Activated naive CD4-positive, alpha-beta T cell treated with Interleukin-2 at 50 U/mL for 16 hours (primary cell): ENCODE measurements at places on chromosomes 5 and 9.

GRCh38 chr5:8239646-8240045, 370.7 kb downstream of the MTRR start:
- no peak for DNase-seq

- no peak for DNase-seq
These were observed 40.5 kb upstream of the RPL26L1 start for GRCh38 chr5:172918421-172919371.

- no peak for DNase-seq
These were observed 206.2 kb downstream of the DCP2 start for GRCh38 chr5:113182658-113183344.

DNA sequence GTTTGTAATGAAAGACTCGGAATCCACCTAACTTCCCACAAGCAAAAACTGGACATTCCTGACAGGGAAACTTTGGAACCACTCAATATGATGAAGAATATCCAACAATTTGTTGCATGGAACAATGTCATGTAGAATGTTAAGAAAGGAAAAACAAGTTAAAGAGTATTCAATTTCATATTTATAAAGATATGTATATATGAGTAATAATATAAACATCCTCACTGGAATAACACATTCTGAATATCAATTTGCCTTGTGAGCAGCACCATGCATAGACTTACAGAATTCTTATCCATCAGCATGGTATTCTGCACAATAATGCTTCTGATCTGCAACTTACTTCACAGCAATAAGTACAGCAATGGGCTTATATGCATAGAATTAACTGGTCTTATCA, 650.3 kb downstream of the SEMA5A start:
- no peak for DNase-seq

DNA sequence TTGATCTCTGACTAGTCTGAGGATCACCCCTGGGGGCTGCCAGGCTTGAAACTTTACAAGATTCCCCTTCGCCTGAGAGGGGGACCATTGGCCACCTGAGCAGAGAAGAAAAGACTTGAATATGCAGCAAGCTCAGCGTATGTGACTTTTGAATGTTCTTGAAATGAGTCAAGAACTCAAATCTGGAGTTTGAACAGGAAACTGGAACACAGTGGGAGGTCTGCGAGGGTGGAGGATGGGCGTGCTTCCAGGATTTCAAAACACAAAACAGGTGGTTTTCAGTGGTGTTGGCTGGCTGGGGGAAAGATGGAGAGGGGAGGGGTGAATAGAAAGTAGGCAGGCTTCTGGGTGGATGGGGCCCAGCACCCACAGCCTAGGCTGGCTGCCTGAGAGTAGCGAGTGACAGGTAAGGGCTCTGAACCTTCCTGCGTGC, 40.6 kb downstream of the TMEM174 start:
- peak; percentile 43 for DNase-seq

GRCh38 chr5:80739057-80739456, 84.3 kb upstream of the DHFR start:
- DNase-seq, result no peak

DNA sequence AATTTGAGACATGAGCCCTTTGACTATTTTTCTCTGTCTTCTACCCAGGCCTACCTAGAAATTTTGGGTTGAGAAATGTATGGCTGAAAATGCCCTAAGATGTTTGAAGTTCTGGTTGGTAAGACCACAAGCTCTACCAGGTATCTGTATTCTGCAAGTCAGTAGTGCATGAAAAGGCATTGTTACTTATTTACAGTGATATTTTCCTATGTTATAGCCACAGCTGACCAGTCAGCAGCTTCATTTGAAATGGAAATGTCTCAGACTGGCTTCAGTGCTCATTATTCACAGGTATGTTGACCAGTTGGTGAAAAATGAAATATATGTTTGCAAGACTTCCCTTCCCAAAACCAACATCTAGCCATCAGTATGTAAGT, 91.9 kb upstream of the ITGA2 start:
- no peak for DNase-seq

- DNase-seq, result no peak
These were observed 13.6 kb downstream of the LRRC8A start for GRCh38 chr9:128895556-128895955.

- no peak for DNase-seq
These were observed 457.7 kb downstream of the EFNA5 start for GRCh38 chr5:107213025-107213424.

GRCh38 chr9:126986506-126986951, 71.9 kb downstream of the RALGPS1 start:
- peak; percentile 24 for DNase-seq

DNA sequence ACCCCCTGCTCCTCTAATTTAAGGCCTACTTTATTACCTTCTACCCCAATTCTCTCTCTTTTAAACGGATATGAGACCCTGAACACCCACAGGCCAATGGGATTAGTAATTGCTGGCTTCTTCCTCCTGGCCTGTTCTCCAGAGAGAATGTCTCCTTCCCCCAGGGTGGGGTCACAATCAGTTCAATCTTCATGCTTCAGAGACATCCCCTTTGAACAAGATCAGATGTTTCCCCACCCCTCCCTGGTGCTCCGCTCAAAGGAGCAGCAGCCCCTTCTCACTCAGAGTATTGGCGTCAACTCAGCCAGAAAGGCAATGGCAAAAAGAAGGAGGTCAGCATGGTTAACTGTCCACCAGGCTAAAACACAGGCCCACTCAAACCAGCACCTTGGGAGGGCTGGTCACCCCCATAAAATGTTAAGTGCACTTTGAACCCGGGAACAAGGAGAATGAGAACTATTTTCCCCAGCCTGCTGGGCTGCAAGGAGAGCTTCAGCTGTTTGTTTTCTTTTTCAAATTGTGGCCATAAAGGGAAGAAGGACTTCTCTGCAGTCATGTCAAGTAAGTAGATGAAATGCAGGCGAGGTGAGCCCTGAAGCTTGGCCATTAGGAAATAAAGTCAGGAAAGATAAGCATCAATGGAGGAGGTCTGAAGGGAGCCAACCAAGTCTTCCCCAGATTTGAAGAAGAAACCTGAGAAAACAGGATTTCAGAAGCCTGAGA, 20.1 kb downstream of the LHFPL2 start:
- DNase-seq, result no peak

GRCh38 chr5:138967791-138968448, 92.8 kb upstream of the LRRTM2 start:
- no peak for DNase-seq

GRCh38 chr5:167259806-167260205, 1031.6 kb upstream of the WWC1 start:
- DNase-seq, result no peak

- no peak for DNase-seq
These were observed 24.9 kb downstream of the VAV2 start for GRCh38 chr9:133967024-133967741.

- no peak for DNase-seq
These were observed 51.2 kb upstream of the FSTL4 start for GRCh38 chr5:133663397-133664054.

DNA sequence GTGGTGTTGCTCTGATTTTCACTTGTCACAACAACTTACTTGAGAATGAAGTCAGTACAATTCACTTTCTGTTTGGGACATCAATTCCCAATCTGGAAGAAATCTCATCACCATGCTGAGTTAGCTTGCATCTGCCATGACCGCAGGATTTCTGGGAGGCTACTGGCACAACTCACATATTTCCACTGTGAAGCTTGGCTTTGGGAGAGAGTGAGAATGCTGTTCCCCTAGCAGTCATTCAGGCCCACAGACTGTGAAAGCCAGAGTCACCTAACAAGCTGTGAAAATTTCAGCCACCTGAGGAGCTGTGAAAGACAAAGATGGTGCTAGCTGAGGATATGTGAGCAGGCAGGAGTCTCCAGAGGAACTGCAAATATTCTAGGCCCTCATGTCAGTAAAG, 365.2 kb upstream of the TUSC1 start:
- DNase-seq, result no peak

- DNase-seq, result no peak
These were observed 184.4 kb upstream of the SLC12A2 start for GRCh38 chr5:127899214-127899610.

- no peak for DNase-seq
These were observed 288.6 kb downstream of the CDH9 start for GRCh38 chr5:26749829-26750228.

GRCh38 chr5:67014957-67015400, 181.6 kb downstream of the CD180 start:
- no peak for DNase-seq

GRCh38 chr9:18208166-18209059, 265.5 kb upstream of the ADAMTSL1 start:
- DNase-seq, result no peak

DNA sequence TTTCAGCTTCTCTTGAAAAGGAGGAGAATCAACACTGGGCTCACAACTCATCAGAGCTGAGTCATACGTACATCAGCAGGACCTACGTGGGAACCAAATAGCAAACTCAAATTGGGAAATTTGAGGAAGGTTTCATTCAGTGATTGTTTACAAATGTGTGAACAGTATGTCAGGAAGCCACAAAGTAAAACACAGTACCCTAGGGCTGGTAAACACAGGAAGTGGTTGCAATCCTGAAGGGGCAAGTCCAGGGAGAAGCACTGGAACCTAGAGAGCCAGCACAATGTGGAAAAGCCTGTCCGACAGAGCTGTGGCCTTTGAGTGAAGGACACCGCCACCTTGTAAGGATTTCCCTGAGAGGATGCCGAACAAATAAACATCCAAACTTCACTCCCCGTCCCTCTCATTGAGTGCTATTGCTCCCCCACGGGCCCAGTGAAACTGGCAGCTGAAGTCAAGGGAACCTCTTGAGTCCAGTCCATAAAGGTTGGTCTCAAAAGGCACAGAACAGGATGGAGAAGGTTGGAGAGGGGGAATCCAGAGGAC, 26.7 kb upstream of the RICTOR start:
- no peak for DNase-seq

DNA sequence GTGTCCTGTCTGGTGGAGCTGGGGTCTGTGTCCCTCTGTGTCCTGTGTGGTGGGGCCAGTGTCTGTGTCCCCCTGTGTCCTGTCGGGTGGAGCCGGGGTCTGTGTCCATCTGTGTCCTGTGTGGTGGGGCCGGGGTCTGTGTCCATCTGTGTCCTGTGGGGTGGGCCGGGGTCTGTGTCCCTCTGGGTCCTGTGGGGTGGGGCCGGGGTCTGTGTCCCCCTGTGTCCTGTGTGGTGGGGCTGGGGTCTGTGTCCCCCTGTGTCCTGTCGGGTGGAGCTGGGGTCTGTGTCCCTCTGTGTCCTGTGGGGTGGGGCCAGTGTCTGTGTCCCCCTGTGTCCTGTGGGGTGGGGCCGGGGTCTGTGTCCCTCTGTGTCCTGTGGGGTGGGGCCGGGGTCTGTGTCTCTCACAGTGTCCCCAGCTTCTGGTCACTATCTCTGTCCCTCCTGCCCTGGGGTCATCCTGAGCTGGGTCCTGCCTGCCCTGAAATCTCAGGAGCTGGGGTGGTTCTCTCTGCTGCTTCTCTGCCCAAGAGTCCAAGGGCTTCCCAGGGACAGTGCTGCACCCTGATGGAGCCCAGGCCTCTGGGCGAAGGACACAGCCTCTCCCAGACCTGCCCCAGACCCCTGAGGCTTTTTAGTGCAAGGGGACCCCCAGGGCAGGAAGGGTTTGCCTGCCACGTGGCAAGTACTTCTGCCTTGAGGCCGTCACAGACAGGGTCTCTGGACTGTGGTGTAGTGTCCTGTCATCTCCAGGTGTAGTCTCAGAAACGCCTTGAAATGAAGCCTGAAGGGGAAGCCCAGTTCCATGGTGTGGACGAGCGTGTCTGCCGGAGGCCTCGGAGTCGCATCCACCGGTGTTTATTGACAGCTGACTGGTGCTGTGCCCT, 131.3 kb downstream of the RXRA start:
- DNase-seq, result no peak

DNA sequence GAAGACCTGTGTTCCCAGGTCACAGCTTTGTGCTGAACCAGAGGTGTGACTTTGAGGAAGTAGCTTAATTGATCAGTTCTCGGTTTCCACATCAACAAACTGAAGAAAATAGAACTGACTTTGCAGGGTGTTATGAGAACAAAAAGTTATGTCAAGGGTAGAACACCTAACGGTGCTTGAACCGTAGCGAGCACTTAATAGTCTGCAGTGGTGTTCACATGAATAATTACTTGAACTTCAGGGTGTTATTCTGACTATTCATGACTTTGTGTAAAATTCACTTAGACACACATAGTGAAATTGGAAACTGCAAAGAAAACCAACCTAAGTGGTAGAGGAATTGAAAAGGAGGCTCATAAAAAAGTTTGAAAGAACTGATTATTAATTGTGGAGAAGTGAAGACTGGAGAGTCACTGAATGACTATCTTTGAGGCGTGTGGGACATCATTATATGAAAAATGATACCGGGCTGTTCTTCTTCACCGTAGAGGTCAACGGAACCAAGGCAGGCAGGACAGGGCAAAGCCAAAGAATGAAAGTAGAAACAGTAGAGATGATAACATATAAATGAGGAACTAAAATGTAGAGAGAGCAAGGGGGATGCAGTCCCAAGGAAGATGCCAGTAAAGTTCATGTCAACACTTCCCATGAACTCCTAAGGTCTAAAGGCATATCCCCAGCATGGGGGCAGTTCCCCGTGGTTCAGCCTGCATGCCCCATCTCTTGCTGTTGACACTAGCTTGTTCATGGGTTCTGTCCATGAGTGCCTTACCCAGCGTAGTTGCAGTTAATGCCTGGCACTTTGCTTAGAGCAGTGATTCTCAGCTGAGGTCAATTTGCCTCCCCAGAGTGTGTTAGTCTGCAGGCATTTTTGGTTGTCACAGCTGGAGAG, 118.7 kb downstream of the ZNF462 start:
- no peak for DNase-seq

DNA sequence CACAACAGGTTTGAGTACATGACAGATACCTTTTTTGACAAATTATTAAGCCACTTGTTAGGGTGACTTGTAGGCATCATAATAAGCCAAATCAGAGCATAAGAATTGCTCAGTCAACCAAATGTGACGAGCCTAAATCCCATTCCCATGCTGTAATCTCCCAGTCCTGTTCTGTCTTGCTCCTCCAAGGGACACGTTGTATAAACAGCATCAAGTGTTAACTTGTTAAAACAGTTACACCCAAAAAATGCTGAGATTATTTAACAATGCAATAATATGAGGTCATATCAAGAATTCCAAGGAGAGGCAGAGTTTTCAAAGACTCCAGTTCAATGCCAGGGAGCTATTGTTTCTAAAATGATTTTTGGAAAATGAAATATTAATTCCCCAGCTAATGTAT, 76.2 kb downstream of the SH3TC2 start:
- DNase-seq, result no peak

DNA sequence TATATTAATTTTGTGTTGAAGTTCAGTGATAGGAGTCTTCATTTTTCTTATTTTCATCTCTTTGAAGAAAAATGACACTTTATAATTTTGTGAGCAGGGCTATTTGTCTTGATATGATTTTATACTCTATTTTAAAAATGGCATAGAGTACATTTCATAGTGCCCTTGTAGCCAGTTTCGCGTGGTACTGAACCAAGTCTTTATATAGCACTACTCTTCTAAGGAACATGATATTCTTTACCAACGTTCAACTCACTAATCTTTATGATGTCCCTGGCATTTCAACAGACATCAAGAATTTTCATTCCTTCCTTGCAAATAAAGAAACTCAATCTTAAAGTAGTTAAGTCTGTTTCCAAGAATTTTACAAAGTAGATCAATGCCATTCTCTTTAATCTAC, 41.5 kb upstream of the HOMER1 start:
- no peak for DNase-seq

GRCh38 chr5:171342362-171343111, 33.5 kb downstream of the TLX3 start:
- DNase-seq, result peak; percentile 25

- DNase-seq, result no peak
These were observed 322.7 kb downstream of the MSX2 start for GRCh38 chr5:175047048-175047447.

- DNase-seq, result no peak
These were observed 46.8 kb downstream of the NIPSNAP3B start for GRCh38 chr9:104810421-104811339.

- DNase-seq, result no peak
These were observed 6.3 kb upstream of the UNC5A start for GRCh38 chr5:176803943-176804498.
